ENCODE measurements at places on chromosomes 5 and 9.
A peak's percentile ranks its signal among the peaks of the same experiment; 100 is the strongest.

DNA sequence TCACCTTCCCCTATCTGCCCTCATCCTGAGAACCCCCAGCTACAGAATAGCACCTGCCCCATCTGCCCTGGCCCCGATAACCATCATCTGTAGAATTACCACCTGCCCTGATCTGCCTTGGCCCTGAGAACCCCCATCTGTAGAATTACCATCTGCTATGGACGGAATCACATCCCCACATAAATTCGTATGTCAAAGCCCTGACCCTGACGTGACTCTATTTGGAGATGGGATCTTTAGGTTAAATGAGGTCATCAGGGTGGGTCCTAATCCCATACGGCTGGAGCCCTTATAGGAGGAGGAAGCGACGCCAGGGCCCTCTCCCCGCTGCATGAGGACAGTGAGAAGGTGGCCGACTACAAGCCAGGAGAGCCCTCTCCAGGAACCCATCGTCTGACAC, 32.6 kb downstream of the SARDH start:
- no peak for DNase-seq
- no peak overlapping the region for H3K27ac ChIP-seq
- H3K4me3 ChIP-seq: no peak overlapping the region
- no peaks in the 10 kb centered on the region for H3K4me1 ChIP-seq

- peaks cover 1% of the 10 kb centered on the region for H3K36me3 ChIP-seq
- H3K4me3 ChIP-seq: no peak overlapping the region
- no peak for DNase-seq
- H3K4me1 ChIP-seq: no peaks in the 10 kb centered on the region
- no peak overlapping the region for H3K27ac ChIP-seq
These were observed 467.6 kb upstream of the ZNF608 start for GRCh38 chr5:125214080-125214479.

DNA sequence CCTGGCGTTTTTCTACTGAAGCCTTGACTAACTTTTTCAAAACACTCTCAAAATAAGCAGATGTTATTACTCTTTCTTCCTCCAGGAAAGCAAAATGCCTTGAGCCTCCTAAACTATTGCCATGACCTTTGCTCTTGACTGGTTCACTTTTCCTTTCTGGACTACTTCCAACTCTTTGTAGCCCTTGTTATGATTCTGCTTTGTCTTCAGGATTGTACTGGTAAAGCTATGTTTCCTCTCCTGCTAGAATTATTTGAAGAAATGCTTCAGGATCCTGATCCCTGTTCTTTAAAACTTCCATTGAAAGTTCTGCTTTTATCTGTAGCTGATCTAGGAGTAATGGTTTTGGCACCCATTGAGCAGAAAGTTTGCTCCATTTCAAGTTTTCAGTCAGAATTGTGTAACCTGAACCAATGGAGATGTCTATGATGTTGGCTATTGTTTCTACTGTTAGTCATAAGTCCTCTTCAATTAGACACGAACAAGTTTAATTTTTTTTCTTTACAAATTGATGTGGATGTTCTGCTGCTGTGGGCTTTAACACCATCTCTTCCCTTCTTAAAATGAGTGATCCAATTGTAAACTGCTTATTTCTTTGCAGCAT, 1356.4 kb downstream of the EFNA5 start:
- H3K27ac ChIP-seq: no peak overlapping the region
- H3K4me1 ChIP-seq: peaks cover 7% of the 10 kb centered on the region
- no peak for DNase-seq
- no peaks in the 10 kb centered on the region for H3K27me3 ChIP-seq
- no peak overlapping the region for H3K4me3 ChIP-seq
- H3K36me3 ChIP-seq: no peaks in the 10 kb centered on the region

DNA sequence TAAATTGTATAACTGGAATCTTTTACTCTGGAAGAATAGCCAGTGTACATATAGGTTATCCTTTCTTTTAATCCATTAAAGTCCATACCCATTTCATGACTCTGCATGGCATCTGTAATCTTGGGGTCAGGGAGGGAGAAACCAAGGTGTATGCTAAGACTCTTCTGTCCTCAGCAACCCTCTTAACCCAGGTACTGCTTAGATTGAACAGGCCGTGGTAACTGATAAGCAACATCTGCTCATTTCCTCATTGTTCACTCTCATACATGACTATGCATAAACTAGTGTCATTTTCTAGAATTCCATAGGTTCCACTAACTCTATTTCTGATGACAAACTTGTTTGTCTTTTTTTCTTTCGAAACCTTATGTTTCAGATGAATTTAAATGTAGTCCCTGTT, 69.3 kb upstream of the IFNE start:
- no peak for DNase-seq
- peaks cover 16% of the 10 kb centered on the region for H3K27me3 ChIP-seq
- no peak overlapping the region for H3K27ac ChIP-seq
- H3K4me1 ChIP-seq: peaks cover 30% of the 10 kb centered on the region
- no peak overlapping the region for H3K4me3 ChIP-seq

- H3K27me3 ChIP-seq: no peaks in the 10 kb centered on the region
- H3K27ac ChIP-seq: peak overlapping the region; percentile 92
- no peak for DNase-seq
- H3K36me3 ChIP-seq: no peaks in the 10 kb centered on the region
- peak overlapping the region; percentile 93 for H3K4me3 ChIP-seq
- H3K4me1 ChIP-seq: peaks cover 50% of the 10 kb centered on the region
These were observed 2.0 kb downstream of the LOX start for GRCh38 chr5:122076050-122076461.

DNA sequence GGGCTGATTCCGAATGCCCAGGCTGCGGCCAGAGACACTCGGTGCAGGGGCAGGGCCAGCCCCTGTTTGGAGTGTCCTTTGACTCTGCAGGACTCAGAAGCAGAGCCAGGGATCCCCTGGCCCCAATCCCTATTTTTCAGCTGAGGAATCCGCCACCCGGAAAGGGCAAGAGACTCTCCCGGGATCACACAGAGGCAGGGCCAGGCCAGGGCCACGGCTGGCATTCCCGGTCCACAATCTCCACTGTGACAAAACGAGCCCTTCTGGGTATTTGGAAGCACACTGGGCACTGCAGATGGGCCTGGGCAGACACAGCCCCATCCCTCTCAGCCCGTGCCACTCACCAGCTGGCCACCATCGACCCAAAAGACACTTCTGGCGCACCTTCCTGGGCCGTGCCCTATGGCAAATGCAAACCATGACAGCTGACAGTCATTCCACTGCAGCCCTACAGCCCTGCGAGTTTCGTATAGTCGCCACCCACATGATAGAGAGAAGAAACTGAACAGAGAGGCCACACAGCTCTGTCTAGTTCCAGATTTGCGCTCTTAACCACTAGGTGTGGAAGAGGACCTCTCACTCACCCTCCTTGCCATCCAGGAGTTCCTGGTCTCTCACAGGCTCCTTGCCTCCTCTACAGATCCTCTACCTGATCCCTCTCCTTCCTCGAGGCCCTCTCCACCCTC, 13.3 kb downstream of the NR5A1 start:
- H3K36me3 ChIP-seq: no peaks in the 10 kb centered on the region
- no peak overlapping the region for H3K4me3 ChIP-seq
- no peaks in the 10 kb centered on the region for H3K4me1 ChIP-seq
- H3K27me3 ChIP-seq: peaks cover 25% of the 10 kb centered on the region
- H3K27ac ChIP-seq: no peak overlapping the region

GRCh38 chr5:14440582-14441431, 140.8 kb upstream of the OTULINL start:
- no peaks in the 10 kb centered on the region for H3K27me3 ChIP-seq
- H3K4me3 ChIP-seq: peak overlapping the region; percentile 94
- peaks cover 67% of the 10 kb centered on the region for H3K4me1 ChIP-seq
- peak overlapping the region; percentile 97 for H3K27ac ChIP-seq

DNA sequence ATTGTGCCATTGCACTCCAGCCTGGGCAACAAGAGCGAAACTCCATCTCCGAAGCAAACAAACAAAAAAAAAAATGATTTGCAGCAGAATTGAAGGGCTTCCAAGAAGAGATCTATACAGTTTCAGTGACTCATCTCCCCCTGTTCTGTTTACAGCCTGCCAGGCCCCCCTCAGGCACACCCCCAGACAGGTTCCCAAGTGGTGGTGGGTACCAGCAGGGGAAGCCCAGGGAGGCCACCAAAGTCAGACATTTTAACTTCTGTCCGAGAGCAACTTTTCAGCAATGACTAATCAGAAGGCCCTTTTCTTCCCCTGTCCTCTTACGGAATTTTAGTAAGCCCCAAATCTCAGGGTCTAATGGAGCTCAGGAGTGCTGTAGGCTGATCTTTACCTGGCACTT, 98.7 kb downstream of the PAX5 start:
- H3K4me1 ChIP-seq: no peaks in the 10 kb centered on the region
- no peaks in the 10 kb centered on the region for H3K36me3 ChIP-seq
- H3K27ac ChIP-seq: no peak overlapping the region
- H3K4me3 ChIP-seq: no peak overlapping the region

DNA sequence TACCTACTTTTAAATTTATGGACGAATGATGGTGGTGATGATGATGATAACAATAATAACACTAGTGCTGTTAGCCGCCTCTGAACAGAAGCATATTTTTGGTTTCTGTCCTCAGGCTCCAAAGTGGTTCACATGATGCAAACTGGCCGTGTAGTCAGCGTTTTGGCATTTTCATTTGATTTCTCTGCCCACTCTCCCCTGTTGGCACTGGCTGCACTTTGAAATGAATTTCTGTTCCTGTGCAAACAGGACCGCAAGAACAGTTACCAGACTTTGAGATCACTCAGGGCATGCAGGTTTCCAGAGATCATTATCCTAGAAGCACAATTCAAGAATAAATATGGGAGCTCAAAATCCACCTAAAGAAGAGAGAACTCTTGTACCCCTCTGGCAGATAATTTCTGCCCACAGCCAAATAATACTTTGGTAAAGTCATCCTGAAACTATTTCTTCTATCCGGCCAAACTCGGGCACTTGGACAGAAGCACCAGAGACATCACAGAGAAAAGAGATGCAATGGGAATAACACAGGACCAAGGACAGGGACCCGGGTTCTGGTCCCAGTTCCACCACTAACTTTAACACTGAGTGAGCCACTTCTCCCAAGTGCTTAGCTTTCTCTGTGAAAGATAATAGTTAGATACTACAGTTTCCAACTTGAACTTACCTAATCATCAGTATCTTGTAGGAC, 201.7 kb upstream of the PTGER4 start:
- no peak for DNase-seq
- peak overlapping the region; percentile 24 for H3K4me3 ChIP-seq
- H3K4me1 ChIP-seq: peaks cover 19% of the 10 kb centered on the region
- H3K27me3 ChIP-seq: no peaks in the 10 kb centered on the region
- no peaks in the 10 kb centered on the region for H3K36me3 ChIP-seq

DNA sequence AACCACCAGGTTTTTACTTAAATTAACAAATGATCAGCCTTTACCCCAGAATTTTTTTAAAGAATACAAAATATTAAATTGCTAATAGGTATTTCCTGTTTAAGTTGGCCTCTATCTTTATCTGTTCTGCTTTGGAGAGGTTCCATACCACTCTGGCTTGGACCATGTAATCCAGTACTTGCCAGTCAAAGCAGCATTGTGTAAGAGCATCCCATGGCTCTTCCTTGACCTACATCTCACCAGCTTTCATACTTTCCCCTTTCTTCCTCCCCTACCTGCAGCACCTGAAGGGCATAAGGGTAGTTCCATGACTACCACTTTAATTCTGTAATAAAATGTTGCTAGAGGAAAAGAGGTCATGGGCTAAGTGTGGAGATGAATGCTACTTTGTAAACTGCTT, 140.8 kb upstream of the MTAP start:
- peaks cover 15% of the 10 kb centered on the region for H3K27me3 ChIP-seq
- no peak overlapping the region for H3K4me3 ChIP-seq
- no peaks in the 10 kb centered on the region for H3K4me1 ChIP-seq
- no peak for DNase-seq
- no peaks in the 10 kb centered on the region for H3K36me3 ChIP-seq

DNA sequence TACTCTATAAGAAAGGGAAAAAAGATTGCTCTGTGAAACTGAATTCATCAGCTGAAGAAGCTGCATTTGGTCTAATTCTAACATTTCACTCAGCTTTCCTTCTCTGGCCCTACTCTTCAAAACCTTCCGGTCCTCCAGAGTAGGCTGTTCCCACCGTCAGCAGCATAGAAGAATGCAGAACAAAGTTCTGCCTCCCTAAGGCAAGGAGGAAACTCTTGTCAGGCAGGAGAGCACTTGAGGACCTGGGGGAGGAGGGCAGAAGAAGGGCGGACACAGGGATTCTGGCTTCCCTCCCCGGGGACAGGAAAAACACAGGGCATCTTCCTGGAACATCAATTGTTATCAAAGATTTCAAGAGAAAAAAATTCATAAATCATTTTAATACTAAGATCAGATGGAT, 69.2 kb upstream of the SHB start:
- peaks cover 18% of the 10 kb centered on the region for H3K4me1 ChIP-seq
- no peaks in the 10 kb centered on the region for H3K36me3 ChIP-seq
- no peak for DNase-seq
- H3K4me3 ChIP-seq: no peak overlapping the region
- no peak overlapping the region for H3K27ac ChIP-seq

DNA sequence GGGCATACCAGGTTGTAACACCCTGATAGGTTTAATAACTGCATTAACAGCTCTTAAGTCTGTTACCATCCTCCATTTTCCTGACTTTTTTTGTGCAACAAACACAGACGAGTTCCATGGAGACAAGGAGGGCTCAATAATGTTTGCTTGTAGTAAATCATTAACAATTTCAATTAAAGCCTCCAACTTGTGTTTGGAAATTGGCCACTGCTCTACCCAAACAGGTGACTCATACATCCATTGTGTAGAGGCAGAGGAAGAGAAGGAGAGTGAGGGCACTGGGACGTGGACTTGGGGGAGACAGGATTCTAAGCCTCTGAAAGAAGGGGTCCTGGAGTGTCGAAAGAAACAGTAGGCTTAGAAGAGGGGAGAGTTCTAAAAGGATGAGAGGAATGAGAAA, 213.6 kb upstream of the KCNN2 start:
- H3K27ac ChIP-seq: no peak overlapping the region
- H3K27me3 ChIP-seq: no peaks in the 10 kb centered on the region
- no peaks in the 10 kb centered on the region for H3K36me3 ChIP-seq
- no peaks in the 10 kb centered on the region for H3K4me1 ChIP-seq
- no peak overlapping the region for H3K4me3 ChIP-seq

- H3K36me3 ChIP-seq: peaks cover 22% of the 10 kb centered on the region
- H3K4me1 ChIP-seq: peaks cover 12% of the 10 kb centered on the region
- no peaks in the 10 kb centered on the region for H3K27me3 ChIP-seq
- H3K4me3 ChIP-seq: no peak overlapping the region
- no peak for DNase-seq
- H3K27ac ChIP-seq: no peak overlapping the region
These were observed 73.4 kb downstream of the HABP4 start for GRCh38 chr9:96523374-96523773.

- no peak overlapping the region for H3K4me3 ChIP-seq
- H3K4me1 ChIP-seq: peaks cover 79% of the 10 kb centered on the region
- H3K27me3 ChIP-seq: no peaks in the 10 kb centered on the region
- DNase-seq: no peak
These were observed 28.2 kb downstream of the RNF145 start for GRCh38 chr5:159181152-159181551.

DNA sequence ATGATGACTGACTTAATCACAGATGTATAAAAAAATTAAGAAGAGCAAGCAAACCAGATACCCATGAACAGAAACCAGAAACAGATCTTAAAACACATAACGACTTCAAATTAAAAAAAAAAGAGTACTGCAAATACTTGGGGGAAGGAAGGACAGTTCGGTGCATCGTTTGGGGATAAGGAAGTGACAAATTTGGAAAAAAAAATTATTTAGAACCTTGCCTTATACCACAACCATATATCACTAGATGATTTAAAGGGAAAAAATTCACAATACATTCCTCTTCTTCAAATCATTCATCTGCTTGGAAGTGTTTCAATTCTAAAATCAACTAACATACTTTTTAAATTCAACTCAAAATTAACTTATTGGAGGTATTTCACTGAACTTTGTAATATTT, 1038.6 kb upstream of the DMAC1 start:
- DNase-seq: no peak
- H3K27ac ChIP-seq: no peak overlapping the region
- H3K4me1 ChIP-seq: no peaks in the 10 kb centered on the region
- no peaks in the 10 kb centered on the region for H3K36me3 ChIP-seq
- no peak overlapping the region for H3K4me3 ChIP-seq
